Activated CD8-positive, alpha-beta memory T cell treated with anti-CD3 and anti-CD28 coated beads for 24 hours (primary cell): ENCODE measurements at places on chromosomes 11 and 22.

DNA sequence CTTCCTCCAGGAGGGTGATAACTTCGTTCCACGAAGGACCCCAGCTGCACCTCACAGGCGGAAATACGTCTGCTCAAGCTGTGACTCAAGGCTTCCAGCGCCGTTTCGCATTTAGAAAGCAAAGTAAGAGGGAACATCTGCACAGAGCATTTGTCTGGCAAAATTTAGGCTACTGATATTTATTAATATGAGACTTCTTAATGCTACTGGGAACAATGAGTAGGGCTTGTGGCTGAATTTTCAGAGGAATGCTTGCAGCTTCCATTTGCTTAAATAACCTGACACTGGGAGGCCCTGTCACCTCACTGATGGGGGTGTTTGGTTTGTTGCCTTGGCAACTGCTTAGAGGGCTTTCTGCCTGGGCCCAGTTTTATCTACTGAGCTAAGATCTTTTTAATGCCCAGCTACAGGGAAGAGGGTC lies 14.7 kb upstream of the ST14 start:
- DNase-seq: no peak

DNA sequence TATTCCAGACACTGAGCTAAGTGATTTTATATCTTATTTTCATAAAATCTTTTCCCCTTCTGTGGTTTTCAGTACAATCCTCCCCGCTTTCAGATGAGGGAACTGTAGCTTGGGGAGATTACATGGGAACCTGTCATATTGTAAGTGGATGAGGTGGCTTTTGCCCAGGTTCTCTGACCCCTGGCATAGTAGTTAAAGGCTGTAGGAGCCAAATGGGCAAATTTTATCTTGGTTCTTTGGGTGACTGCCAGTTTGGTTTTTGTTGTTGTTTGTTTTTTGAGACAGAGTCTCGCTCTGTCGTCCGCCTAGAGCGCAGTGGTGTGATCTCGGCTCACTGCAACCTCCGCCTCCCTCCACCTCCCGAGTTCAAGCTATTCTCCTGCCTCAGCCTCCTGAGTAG lies 411.6 kb upstream of the NARS2 start:
- DNase-seq: no peak

- DNase-seq: no peak
Observed at GRCh38 chr11:86940122-86940777, 14.9 kb downstream of the FZD4 start.

DNA sequence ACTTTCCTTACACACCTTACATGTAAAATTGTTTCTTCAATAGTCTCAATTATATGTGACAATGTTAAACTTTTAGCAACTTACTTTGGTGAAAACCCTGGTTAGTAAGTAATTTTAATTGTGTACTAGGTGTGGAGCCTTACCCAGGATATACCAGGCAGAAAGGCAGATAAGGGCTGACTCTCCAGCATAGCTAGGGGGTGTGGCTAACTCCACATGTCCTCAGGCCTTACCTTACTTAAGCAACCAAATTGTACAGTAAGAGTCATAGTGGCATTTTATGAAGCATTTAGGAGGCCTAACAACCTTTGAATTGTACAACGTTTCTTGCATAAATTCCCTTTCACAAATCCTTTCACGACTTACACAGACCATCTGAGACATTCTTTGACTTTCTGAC lies 118.2 kb upstream of the OR9Q1 start:
- DNase-seq: no peak

- peak; percentile 93 for DNase-seq
Observed at GRCh38 chr11:45771566-45772448, 33.1 kb upstream of the SLC35C1 start.

GRCh38 chr11:38950867-38951266 lies 2352.8 kb upstream of the RAG2 start:
- no peak for DNase-seq

GRCh38 chr11:114075891-114076441 lies 16.5 kb downstream of the ZBTB16 start:
- peak; percentile 72 for DNase-seq

- no peak for DNase-seq
Observed at GRCh38 chr11:110629594-110629993, 82.6 kb downstream of the ARHGAP20 start.

- DNase-seq: no peak
Observed at GRCh38 chr22:50361222-50361621, 18.1 kb downstream of the PPP6R2 start.
